ENCODE measurements at places on chromosomes 7 and 10.

- H3K27ac ChIP-seq = no peak overlapping the region
- H3K27me3 ChIP-seq = peaks cover 7% of the 10 kb centered on the region
- no peak overlapping the region for H3K4me3 ChIP-seq
- DNase-seq = no peak
These were observed 100.2 kb upstream of the RELN start for GRCh38 chr7:104089612-104090011.

GRCh38 chr10:104449391-104449790 lies 95.8 kb downstream of the CFAP58 start:
- H3K4me3 ChIP-seq = no peak overlapping the region
- H3K27ac ChIP-seq = no peak overlapping the region
- H3K27me3 ChIP-seq = no peaks in the 10 kb centered on the region
- DNase-seq = no peak

GRCh38 chr10:24848195-24848594 lies 104.2 kb downstream of the PRTFDC1 start:
- peaks cover 16% of the 10 kb centered on the region for H3K36me3 ChIP-seq
- no peak overlapping the region for H3K27ac ChIP-seq
- peaks cover 14% of the 10 kb centered on the region for H3K4me1 ChIP-seq
- DNase-seq = no peak
- no peaks in the 10 kb centered on the region for H3K27me3 ChIP-seq

- H3K27me3 ChIP-seq = peaks cover 18% of the 10 kb centered on the region
- no peak for DNase-seq
- no peaks in the 10 kb centered on the region for H3K36me3 ChIP-seq
- H3K4me1 ChIP-seq = peaks cover 15% of the 10 kb centered on the region
These were observed 49.5 kb downstream of the NEURL1 start for GRCh38 chr10:103542764-103543616.

- no peaks in the 10 kb centered on the region for H3K4me1 ChIP-seq
- no peaks in the 10 kb centered on the region for H3K36me3 ChIP-seq
- no peaks in the 10 kb centered on the region for H3K27me3 ChIP-seq
These were observed 181.2 kb upstream of the AGR3 start for GRCh38 chr7:17063045-17063383.

DNA sequence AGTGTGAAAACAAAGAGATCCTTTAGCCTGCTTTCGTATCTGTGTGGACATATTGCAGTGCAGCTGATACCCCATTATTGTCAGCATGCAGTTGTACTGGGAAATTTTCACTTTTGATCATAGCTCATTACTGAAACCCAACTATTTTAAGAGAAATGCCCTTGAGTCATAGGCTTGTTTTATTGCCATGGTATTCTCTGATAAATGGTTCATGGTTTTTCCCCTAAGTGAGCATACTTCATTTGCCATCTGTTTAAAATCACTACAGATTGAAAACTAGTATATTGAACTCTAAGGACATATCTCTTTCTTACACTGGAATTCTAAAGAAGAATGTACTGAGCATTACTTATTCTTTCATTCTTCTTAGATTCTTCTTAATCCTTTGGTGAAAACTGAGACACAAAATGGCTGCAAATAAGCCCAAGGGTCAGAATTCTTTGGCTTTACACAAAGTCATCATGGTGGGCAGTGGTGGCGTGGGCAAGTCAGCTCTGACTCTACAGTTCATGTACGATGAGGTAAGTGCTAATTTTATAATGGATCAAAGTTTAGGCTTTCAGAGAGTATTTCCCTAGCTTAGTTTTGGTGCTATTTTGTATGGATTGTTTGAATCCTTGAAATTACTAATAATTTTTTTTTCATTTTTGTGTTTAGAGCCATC lies 63.0 kb downstream of the RALA start:
- H3K4me3 ChIP-seq = no peak overlapping the region
- H3K4me1 ChIP-seq = peaks cover 4% of the 10 kb centered on the region
- no peak overlapping the region for H3K27ac ChIP-seq
- DNase-seq = no peak

- H3K27ac ChIP-seq = no peak overlapping the region
- peaks cover 3% of the 10 kb centered on the region for H3K4me1 ChIP-seq
- H3K36me3 ChIP-seq = no peaks in the 10 kb centered on the region
- peak; percentile 23 for DNase-seq
These were observed 590 bp upstream of the CRTAC1 start for GRCh38 chr10:98030991-98031431.

GRCh38 chr7:38425509-38425908 lies 152.1 kb upstream of the TARP start:
- DNase-seq = no peak
- peaks cover 7% of the 10 kb centered on the region for H3K27me3 ChIP-seq
- H3K36me3 ChIP-seq = no peaks in the 10 kb centered on the region
- H3K4me1 ChIP-seq = no peaks in the 10 kb centered on the region
- no peak overlapping the region for H3K27ac ChIP-seq

- H3K27me3 ChIP-seq = no peaks in the 10 kb centered on the region
- H3K36me3 ChIP-seq = no peaks in the 10 kb centered on the region
- no peak overlapping the region for H3K27ac ChIP-seq
- no peak for DNase-seq
- H3K4me3 ChIP-seq = no peak overlapping the region
These were observed 205.5 kb upstream of the CDC14C start for GRCh38 chr7:48718731-48719378.

DNA sequence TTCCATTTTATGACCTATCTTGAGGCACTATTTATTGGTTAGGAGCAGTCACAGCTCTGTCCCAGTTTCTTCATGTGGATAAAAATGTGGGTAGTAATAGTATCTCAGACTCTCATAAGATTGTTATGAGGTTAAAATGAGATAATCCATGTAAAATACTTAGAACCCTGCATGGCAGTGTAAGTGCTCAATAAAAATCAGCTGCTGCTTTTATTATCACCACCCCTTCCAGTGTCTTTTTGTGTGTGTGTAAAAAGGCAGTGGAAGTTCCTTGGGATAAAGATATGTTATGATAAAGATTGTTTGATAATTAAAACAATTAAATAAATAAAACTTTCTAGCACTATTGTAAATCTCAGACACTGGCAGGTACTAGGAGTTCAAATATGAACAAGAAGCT lies 15.5 kb downstream of the TES start:
- H3K4me3 ChIP-seq = no peak overlapping the region
- DNase-seq = no peak
- H3K36me3 ChIP-seq = no peaks in the 10 kb centered on the region
- H3K27me3 ChIP-seq = no peaks in the 10 kb centered on the region
- H3K27ac ChIP-seq = no peak overlapping the region

- peak overlapping the region; percentile 99 for H3K27ac ChIP-seq
- DNase-seq = peak; percentile 37
- H3K27me3 ChIP-seq = no peaks in the 10 kb centered on the region
These were observed 473 bp downstream of the PPP1R9A start for GRCh38 chr7:94907811-94908322.

DNA sequence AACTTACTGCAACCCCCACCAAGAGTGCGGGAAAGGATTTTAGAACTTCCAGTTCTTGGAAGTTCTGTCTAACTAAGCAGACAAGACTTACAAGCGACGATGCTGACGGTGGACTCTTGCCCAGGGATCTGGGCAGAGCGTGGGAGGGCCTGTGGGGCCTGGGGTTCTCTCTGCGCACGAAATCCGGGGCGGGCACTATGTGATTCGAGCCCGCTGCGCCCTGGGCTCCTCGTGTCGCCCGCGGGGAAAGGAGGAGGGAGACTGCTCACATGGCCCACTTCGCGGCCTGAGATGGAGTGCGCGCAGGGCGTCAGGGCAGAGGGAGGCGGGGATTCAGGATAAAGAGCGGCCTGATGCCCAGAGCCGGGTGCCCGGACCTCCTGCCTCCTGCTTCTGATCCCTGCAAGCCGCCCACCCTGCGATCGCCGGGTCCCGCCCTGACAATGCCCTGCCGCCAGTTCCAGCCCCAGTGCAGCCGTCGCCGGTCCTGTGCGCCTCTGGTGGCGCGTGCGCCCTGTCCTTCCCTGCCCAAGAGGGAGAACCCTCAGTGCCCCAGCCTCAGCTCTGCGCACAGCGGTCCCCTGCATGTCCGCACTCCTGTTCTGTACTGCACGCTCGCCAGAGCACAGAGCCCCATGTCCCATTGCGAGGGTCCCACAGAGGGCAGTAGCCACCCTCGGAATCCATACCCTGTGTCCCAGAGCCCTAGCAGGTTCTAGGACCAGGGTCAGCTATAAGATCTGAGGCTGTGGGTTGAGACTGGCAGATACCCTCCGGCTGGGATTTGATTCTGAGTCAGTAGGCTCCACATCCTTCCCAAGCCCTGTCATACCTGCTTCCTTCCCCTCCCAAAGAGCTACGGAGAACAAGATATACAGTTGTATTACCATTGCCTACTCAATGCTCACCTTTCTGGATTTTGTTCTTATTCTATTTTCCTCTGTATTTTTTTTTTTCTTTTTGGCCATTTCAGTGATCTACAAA lies 99.4 kb upstream of the TMEM106B start:
- no peaks in the 10 kb centered on the region for H3K36me3 ChIP-seq
- H3K4me3 ChIP-seq = peak overlapping the region; percentile 58
- H3K27ac ChIP-seq = no peak overlapping the region
- peaks cover 15% of the 10 kb centered on the region for H3K27me3 ChIP-seq

- H3K36me3 ChIP-seq = peaks cover 50% of the 10 kb centered on the region
- no peak overlapping the region for H3K27ac ChIP-seq
- H3K4me1 ChIP-seq = peaks cover 23% of the 10 kb centered on the region
- no peak for DNase-seq
- no peaks in the 10 kb centered on the region for H3K27me3 ChIP-seq
- H3K4me3 ChIP-seq = no peak overlapping the region
These were observed 48.6 kb downstream of the GDI2 start for GRCh38 chr10:5764422-5765297.

DNA sequence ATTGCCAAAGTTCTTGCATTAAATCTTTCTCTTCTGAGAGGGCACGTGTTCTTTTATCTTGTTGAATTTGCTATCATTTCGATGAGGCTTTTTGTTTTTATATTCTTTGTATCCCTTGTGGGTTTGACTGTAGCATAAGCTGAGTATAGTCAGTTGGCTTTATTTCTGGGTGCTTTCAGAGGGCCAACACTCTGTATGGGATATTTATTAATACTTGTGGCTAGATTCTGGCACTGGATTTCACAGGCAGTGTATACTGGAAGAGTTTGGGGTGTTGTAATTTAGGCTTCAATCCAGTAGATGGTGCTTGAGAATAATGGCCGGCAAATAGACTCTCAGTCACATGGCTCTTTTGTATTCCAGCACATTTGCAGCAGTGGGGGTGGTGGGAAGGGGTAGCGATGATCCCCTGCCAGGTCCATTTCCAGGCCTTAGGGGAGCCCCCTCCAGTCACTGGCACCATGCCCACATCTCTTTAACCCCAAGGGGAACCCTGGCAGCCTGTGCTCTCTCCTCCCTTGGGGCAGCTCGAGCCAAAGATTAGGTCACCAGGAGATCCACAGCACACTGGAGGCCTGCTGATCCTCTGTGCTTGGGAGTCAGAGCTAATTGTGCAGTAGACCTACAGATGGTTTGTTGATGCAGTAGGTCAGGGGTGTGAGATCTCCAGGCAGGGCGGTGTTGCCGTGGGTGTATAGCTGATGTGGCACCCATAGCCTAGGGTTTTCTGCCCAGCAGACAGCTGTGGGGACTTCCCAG lies 81.8 kb downstream of the PTPN20 start:
- peaks cover 13% of the 10 kb centered on the region for H3K27me3 ChIP-seq
- no peak for DNase-seq
- no peak overlapping the region for H3K27ac ChIP-seq
- no peaks in the 10 kb centered on the region for H3K4me1 ChIP-seq

GRCh38 chr7:32257621-32258020 lies 187.4 kb upstream of the PDE1C start:
- H3K27me3 ChIP-seq = no peaks in the 10 kb centered on the region
- H3K27ac ChIP-seq = no peak overlapping the region
- DNase-seq = no peak
- no peak overlapping the region for H3K4me3 ChIP-seq
- H3K36me3 ChIP-seq = no peaks in the 10 kb centered on the region

- H3K27ac ChIP-seq = no peak overlapping the region
- no peak overlapping the region for H3K4me3 ChIP-seq
- no peaks in the 10 kb centered on the region for H3K36me3 ChIP-seq
These were observed 166.1 kb upstream of the KIAA1217 start for GRCh38 chr10:24042884-24043283.

GRCh38 chr10:78341953-78342614 lies 308.4 kb downstream of the RPS24 start:
- H3K4me1 ChIP-seq = peaks cover 6% of the 10 kb centered on the region
- peaks cover 7% of the 10 kb centered on the region for H3K27me3 ChIP-seq

DNA sequence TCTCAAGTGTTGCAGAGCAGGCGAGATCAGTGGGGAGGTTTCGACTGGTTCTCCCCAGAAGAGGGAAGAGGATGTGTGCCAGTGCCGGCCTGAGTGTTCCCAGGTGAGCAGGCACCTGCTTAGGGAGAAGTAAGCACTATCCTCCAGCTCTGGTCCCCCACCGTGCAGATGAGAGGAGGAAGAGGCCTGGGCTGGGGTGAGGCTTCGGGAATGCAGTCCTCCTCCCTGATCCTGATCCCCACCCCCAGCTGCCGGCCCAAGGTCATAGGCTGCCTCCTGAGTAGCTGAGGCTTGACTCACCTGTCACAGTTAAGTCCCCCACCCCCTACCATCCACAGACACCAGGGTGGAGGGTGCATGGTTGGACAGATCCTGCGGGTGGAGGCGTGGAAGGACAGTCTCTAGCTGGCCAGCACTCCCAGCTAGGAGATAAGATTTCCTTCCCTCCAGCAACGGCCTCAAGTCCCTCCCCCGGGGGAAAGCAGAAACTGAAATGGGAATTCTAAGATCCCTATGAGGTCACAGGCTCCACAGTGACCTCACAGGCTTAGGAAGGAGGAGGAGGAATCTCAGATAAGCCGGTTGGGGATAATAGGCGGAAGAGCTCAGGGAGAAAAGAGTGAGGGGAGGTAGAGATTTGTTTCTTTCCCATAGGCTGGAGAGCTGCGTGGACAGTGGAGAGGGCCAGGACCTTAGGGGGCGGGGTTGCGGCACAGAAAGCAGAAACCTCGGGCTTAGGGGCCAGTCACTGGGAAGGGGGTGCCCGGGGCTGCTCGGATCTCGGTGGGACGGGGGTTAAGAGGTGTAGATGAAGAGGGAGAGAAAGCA lies 1.0 kb downstream of the LRCH4 start:
- peak overlapping the region; percentile 98 for H3K27ac ChIP-seq
- peak; percentile 39 for DNase-seq
- H3K27me3 ChIP-seq = no peaks in the 10 kb centered on the region
- no peaks in the 10 kb centered on the region for H3K36me3 ChIP-seq

DNA sequence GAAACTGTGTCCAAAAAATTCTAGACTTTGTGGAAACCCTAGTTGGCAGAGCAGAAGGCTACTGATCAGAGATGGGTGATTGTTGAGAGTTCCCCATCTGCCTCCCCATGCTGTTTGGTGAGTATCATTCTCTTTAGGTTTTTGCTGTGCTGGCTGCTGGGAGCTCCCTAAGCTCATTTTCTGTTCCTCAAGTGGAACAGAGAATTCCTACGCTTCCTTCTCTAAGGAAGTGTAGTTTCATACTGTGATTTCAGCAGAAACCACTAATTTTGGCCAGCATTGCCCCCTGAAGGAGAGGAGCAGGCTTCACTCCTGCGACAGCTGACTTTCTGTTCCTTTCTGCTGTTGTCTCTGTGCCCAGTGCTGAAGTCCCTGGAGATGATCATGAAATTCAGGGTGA lies 355.3 kb upstream of the NPVF start:
- no peak for DNase-seq
- H3K4me3 ChIP-seq = no peak overlapping the region
- H3K36me3 ChIP-seq = no peaks in the 10 kb centered on the region
- peaks cover 9% of the 10 kb centered on the region for H3K27me3 ChIP-seq
- no peak overlapping the region for H3K27ac ChIP-seq

- no peaks in the 10 kb centered on the region for H3K27me3 ChIP-seq
- H3K4me3 ChIP-seq = no peak overlapping the region
- H3K36me3 ChIP-seq = no peaks in the 10 kb centered on the region
- no peak overlapping the region for H3K27ac ChIP-seq
These were observed 52.3 kb upstream of the ZNF33B start for GRCh38 chr10:42690449-42691360.

- DNase-seq = no peak
- H3K27ac ChIP-seq = peak overlapping the region; percentile 81
- no peak overlapping the region for H3K4me3 ChIP-seq
These were observed 13.7 kb downstream of the ASB15 start for GRCh38 chr7:123615344-123615743.
